Activated CD4-positive, alpha-beta T cell treated with anti-CD3 and anti-CD28 coated beads for 4 hours (primary cell): ENCODE measurements at places on chromosomes 4 and X.
A peak's percentile ranks its signal among the peaks of the same experiment; 100 is the strongest.

DNA sequence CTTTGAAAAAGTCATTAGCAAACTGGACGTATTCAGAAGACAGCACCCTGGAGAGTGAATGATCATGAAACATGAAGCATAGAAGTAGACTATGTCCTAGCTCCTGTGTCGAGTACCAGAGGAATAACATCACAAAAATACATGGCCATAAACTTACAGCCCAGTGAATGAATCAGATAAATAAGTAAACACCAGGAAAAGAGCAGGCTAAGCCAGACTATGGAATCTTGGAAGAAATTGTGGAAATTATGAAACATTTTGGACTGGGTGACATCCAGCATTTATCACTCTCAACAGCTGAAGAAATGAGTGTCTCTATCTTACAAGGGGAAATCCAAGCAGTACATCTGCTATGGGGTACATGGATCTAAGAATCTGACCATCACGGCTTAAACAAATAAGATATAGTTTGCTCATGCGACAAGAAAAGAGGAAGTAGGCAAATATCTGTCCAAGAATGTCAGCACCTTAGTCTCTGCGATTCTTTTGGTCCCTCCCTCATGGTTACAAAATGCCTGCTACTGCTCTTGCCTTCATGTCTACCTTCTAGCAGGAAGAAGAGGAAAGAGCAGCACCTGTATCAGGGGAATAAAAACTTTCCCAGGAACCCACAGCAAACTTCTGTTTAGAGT is 481.5 kb downstream of the BCOR start:
- DNase-seq: no peak

DNA sequence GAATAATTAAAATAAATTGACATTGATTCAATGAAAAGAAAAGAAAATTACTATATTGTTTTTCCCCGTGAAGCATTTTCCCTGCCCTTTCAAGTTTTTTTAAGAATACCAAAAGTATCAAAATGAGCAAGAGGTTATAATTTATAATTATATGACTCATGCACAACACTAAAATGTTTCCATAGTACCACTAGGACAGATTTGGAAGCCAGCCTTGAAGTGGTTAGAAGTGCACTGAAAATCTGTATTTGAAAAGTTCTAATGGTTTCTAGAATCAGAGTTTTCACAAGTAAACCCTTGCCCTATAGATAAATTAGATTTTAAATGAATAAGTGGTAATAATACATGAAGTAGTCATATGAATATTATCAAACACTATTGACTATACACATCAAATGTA is 140.9 kb downstream of the HNRNPD start:
- no peak for DNase-seq

DNA sequence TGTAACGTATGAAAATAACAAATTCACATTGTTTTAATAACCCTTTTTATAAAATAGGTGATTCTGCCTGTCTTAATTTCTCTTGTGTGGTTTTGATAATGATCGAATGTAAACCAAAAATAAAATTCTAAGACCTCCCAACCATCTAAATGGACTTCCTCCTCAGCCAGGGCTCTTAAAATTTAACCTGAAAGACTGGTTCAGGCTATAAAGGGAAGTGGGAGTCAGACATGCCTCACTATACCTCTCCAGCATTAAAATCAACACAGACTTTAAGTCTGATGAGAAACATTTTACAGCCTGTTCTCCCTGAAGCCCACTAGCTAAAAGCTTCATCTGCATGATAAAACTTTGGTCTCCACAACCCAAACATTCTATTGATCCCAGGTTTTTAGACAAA is 97.6 kb upstream of the STIM2 start:
- no peak for DNase-seq

DNA sequence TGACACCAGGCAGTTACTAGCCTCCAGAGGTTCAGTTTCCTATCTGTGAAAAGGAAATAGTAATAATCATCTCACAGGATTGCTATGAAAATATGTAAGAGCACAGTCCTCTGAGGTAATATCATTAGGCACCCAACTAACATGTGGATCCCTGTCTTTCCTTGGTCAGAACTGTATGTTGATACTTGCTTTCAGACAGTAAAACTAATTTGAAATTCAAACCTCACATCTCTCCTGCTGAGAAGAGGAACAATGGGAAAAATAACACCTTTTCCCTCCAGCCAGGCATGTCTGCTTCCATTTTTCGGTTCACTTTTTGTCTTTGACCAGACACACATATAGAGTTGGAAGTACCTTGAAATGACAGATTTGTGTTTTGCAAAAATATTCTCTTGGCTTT is 262.7 kb downstream of the IL15 start:
- no peak for DNase-seq

DNA sequence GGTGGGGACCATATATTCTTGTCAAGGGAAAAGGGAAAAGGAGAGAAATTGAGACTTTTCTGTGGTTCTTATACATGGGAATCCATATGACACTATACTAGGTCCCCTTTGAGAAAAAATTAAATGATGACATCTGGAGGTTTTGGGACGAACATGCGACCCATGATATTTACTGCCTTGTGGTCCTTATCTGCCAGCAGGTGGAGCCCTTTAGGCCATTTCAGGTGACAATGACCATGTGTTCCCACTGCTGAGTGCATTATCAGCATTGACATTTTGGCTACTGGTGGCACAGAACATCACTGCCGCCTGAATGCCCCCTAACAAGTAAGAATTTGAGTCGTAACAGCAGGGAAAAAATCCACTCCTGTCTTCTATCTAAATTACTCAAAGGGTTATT is 843.4 kb downstream of the FSTL5 start:
- no peak for DNase-seq

DNA sequence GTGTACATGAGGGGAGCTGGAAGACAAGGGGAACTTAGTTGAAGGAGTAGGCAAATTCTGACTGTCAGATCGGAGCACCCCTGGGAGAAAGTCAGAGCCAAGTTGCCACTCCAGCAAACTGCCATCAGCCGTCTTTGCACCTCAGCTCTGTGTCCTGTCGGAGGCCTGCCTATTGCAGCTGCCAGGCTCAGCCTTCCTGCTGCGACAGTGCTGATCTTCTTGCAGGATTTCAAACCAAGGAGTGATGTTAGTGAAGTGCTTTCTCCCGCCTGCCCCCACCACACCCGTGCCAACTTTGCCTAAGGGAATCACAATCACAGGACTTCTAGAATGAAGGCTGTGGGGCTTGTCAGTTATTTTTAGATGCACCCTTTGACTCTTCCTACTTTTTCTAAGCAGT is 185.3 kb downstream of the KIT start:
- DNase-seq: no peak

DNA sequence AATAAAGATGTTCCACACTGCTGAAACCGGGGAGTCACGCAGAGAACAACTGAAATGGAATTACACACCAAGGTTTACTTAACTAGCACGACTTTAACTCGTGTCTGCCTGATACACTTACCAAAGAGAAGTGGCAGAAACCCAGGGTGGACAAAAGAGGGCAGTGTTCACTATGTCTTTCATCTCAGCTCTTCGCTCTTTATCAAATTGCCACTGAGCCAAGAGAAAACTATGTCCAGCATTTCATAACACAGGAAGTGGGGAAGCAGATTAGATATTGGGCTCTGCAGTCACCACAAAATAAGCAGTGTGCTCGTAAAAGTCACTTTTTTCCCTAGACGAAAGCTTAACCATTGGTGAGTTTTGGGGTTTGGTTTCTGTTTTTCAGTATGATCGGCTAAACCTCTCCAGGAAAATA is 155.7 kb downstream of the CHIC2 start:
- DNase-seq: no peak

- no peak for DNase-seq
These were observed 338.1 kb downstream of the DHRSX start for GRCh38 chrX:2162695-2163094.

- no peak for DNase-seq
These were observed 550.9 kb upstream of the NDST4 start for GRCh38 chr4:115664285-115664684.

GRCh38 chr4:78720994-78721677 is 55.0 kb upstream of the BMP2K start:
- DNase-seq: no peak

DNA sequence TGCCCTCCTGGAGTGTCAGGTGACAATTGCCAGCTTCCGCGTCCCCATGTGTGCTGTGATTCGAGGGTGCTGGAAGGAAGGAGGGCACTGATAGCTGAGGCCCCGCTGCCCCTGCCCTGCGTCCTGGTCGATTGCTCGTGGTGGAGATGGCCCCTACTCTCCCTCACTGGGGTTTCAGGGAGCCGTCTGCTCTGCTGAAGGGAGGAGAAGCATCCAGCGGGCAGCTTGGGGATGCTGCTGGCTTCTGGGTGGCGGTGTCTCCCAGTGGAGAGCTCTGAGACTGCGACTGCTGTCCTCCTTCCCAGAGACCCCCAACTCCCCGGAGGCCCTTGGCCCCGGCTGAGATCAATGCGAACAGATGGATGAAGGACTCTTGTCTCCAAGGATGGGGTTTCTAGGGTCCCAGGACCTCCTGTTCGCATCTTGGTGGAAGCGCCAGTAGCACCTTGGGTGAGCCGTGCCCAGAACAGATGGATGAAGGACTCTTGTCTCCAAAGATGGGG is 98.6 kb downstream of the PSAPL1 start:
- no peak for DNase-seq

DNA sequence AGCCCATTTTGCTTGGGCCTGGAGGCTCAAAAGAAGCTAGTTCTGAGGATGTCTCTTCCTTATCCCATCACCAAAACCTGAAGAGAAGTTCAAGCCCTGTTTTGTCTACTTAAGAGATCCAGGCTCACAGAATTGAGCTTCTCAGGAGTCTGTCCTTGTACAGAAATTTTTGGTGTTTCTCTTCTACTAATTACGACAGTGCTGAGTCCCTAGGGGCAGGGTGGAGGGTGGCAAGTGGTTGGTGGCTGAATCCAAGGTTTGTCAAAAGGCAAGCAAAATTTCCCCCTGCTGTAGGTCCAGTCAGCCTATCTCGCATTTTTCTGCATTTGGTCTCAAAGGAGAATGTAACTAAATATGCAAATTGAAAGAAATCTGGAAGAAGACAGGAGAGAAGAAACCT is 377.9 kb downstream of the SMARCA1 start:
- DNase-seq: no peak

GRCh38 chr4:76305971-76306881 is at the start of gene STBD1:
Gene STBD1, plus strand, starts transcription at chr4:76306733. Its CDS starts 37 bp downstream, at chr4:76306770.
- DNase-seq: peak; percentile 18

DNA sequence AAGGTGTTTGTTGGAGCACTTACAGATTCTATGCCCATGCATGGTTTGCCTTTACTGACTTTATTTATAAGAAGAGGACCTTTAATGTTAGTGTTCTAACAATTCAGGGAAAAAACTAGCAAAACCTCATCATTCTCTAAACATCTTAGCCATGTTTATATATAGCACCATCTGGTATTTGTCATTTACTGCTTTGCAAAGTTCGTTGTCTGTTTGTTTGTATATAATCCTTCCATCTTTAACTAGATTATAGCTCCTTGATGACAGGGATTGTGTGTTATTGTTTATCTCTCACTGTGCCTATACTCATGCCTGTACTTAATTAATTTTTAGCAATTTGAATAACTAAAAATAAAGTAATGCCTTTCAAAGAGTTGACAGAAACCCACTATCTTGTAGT is 170.6 kb upstream of the PACRGL start:
- no peak for DNase-seq

DNA sequence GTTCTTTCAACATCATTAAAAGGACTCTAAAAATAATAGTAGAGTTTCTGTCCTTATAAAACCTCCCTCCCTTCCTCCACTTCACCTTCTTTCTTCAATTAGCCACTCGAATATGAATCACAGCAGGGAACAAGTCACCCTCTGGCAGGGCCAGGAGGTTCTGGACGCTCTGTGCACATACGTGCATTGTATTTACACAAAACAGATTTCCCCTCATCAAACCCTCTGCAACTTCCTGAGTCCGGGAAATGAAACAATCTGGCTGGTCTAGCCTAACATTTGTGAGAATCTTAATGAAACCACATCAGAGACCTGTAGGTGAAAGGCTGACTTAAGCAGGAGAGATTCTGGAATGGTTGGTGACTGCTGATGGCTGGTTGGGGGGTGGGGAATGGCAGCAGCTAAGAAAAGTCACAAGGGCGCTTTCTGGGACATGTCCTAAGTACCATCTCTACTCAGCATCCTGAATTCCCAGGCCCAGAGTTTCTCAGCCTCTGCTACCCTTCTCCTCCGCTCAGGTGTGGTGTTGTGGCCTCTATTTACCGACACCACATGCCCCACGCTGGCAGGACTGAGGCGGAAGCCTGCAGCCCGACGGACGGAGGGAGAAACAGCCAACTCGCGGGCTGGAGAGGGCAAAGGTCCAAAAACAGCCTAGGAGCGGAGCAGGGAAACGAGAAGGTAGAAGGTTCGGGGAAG is 1.0 kb downstream of the ZDHHC9 start:
- peak; percentile 1 for DNase-seq

DNA sequence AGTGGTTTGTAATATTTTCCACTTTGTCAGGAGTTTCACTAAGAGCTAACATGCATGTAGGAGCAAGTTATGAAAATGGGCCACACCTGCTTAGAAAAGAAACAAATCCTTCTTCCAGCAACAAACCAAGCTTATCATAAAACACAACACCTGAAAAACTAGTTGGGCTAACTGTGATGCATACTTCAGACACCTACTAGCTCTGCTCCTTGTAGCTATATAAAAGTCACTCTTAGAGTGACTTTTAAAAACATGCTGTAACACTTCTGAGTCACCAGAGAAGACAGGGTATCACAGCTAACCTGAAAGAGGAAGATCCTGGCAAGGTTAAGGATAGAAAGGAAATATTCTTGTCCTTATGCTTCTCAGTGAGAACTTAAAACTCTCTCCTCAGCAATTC is 3.6 kb upstream of the SLAIN2 start:
- DNase-seq: no peak

- DNase-seq: no peak
These were observed 50.3 kb upstream of the ATP6AP2 start for GRCh38 chrX:40530509-40530908.

DNA sequence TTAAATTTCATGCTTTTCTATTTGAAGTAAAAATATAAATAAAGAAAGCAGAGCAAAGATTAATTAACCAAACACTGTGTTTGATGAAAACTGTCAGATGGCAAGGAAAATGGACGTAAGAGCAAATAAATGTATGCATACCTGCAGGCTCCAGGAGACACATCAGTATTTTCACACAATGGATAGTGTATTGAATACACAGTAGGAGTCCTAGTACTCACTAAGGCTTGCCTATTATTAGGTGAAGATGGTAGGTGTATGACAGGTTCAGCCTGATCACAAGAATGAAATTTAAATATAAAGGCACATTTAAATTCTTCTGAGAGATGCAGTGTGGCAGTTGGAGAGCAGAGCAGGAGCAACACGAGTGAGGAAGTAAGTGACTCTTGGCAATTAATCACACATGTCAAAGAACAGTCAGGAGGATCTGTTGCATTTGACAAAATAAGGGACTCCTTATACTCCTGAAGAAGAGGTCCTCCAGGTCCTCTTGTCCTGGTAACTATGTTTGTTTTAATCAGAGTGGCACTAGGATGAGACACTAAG is 106.0 kb upstream of the NDST4 start:
- DNase-seq: no peak

DNA sequence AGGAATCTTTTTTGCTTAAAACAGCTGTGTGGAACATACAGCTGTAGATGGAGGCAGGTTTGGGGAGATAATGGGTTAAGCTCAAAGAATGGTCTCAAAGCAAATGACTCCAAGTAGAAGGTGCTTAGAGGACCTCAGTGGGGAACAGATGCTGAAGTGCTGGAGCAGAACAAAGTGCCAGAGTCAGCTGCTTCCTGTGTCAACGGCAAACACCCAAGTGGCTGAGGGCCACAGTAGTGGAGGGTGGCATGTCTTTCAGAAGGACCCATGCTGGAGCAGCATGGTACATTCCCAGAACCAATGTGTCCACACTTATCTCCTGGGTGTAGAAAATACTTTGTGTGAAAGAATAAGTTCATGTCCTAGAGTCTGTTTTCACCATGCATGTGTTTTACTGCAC is 197.5 kb downstream of the CCNG2 start:
- no peak for DNase-seq

- no peak for DNase-seq
These were observed 51.5 kb upstream of the RAP2C start for GRCh38 chrX:132270699-132271098.
